ENCODE measurements at places on chromosomes 13 and 19.

- no peak for DNase-seq
These were observed 78.8 kb downstream of the RAP2A start for GRCh38 chr13:97512732-97513131.

- no peak for DNase-seq
These were observed 265.3 kb downstream of the MZT1 start for GRCh38 chr13:72462166-72462565.

DNA sequence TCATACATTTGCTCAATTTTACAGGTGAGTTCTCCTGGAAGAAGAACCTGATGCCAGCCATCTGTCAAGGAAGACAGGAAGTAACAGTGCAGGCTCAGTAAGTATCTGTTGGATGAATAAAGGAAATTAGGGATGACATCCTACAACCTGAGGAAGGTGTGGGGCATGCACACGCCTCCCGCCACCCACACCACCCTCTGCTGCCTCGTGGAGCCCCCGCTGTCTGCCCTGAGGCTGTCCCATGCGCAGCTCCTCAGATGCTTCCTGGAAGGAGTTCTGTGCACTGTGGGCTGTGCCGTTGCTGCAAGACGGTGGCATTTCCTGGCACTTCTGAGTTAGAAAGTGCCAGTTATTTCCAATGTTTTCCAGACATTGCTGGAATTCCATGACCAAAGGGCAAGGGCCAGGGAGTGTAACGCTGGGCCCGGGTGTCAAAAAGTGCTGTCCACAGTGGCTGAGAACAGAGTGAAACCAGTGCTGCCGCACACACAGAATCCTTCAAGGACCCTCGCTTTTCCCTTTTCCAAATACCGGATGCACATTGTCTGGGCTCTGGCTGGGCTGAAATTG lies 4.2 kb upstream of the TEX29 start:
- DNase-seq: no peak

DNA sequence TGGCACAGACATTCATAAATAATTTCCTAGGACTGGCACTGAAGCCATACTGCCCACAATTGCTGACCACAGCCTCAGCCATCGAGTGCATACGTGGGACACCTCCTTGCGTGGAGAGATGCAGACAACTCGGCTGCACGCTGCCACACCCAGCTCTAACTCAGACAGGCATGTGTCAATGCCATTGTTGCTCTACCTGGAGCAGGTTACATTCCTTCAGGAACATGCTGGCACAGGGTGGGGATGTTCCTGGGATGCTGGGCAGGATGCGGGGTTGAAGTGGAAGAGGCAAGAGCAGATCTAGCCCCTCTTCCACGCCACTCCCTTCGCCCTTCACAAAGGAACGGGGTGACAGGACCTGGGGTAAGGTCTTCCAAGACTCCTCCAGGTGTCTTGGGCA lies 24.2 kb upstream of the SLC35E1 start:
- no peak for DNase-seq

DNA sequence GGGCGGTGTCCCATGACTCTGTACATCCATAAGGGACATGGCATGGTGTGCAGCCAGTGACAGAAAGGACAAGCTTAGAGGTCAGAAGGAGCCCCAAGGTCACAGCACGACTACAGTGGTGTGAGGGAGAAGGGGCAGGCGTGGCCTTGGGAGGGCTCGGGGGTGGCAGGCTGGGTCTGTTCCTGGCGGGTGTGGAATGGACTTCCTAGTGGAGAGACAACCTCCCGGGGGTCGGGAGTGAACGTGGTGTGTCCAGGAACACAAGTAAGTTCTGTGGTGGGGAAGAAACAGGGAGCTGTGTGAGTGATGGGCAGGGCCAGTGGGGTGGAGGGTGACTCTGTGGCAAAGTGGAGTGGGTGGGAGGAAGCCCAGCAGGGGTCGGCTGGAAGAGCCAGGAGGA lies 279.3 kb downstream of the TEX29 start:
- no peak for DNase-seq

- no peak for DNase-seq
These were observed 31.6 kb upstream of the USP12 start for GRCh38 chr13:27203186-27203585.

- DNase-seq: peak; percentile 78
These were observed at the start of gene MYBPC2 for GRCh38 chr19:50432221-50433028. TSS of gene MYBPC2 (plus strand) at chr19:50432892. CDS start at chr19:50432954, 62 bp downstream.

DNA sequence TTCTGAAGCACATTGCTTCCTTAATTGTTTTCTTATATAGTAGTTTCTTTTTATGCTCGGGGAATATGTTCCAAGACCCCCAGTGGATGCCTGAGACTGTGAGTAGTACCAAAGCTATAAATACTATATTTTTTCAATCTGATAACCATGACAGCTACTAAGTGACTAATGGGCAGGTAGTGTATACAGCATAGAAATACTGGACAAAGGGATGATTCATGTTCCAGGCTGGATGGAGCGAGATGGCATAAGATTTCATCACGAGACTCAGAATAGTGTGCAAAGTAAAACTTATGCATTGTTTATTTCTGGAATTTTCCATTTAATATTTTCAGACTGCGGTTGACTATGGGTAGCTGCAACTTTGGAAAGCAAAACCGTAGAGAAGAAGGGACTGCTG lies 47.9 kb upstream of the OLFM4 start:
- no peak for DNase-seq

GRCh38 chr19:33298146-33298911 lies 4.0 kb downstream of the CEBPA start:
- peak; percentile 33 for DNase-seq

DNA sequence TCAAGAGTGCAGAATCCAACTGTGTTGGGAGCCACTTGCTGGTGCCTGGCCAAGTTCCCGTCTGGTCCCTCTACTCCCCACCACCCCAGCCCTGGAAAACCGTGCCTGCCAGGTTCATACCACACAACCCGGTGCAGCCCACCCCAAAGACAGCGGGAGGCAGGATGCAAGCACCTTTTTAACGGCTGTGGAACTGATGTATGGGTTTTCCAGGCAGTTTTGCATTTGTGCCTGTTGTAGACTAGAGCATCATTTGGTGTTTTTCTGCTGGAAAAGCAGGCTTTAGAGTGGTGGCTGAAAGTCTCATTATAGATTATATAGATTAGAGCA lies 13.5 kb downstream of the TFDP1 start:
- DNase-seq: no peak

DNA sequence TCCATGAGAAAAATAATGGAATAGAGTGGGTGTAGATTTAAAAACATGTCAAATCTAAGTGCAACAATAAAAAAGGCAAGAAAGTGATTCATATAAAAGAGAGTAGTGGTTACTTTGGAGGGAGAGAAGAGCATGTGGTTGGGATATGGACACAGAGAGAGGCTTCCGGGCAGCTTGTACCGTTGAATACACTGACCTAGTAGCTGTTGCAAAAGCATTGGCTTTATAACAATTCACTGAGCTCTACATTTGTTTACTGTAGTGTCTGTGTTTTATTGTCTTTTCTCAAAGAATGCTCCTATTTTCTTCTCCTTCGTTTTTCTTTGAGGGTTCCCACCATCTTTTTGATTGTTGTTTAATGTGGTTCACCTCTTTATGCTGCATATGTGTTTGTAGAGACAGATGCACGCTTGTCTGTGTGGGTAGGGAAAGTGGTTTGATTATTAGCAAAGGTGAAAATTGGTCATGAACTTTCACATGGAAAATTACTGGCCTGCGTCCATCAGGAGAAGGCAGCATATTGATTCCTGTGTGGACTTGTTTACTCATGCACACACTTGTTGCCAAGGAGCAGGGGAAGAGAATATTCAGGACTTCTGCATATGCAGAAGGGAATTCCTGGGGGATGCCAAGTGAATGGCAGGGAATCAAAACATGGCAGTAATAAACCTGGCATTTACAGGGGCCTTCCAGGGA lies 29.9 kb upstream of the IRS2 start:
- DNase-seq: no peak

GRCh38 chr19:46925548-46925950 lies 64.8 kb downstream of the ARHGAP35 start:
- no peak for DNase-seq

DNA sequence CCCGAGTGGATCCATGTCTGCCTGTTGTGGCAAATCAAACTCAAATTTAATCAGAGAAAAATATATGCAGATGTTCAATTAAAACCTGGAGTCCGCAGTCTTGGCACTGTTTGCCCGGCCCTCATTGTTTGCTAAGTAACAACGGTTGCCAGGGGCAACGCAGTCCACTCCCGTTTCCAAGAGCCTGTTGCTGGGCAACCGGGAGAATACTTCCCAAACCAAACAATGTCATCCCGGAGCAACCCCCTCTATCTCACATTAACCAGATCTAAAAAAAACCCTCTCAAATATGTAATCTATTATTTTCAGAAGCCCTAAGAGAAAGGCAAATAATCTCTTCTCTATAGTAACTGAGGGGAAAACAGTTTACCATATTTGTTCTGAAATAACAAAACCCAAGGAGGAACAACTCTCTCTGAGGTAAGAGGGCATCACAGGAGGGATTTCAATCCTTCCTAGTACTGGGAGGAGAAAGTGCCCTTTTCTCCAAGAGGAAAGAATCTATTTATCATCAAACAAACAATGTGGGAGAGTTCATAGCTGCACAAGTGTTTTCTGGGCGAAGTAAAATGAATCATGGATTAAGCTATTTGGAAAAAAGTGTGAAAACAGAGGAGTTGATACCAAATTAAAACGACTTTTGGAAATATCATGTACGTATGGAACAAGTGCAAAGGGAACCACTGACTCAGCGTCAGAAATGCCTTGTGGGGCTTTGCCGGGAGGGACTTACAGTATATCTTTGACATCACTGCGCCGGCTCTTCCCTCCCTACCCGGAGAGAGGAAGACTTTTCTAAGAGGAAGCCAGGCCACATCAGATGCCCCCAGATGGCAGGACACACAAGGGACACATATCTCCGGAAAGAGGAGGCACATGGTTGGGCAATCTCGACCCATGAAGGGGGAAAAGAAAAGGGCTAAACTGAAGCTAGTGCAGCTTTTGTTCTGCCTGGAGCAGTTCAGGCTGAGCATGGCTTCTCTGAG lies 43.3 kb downstream of the RFX2 start:
- DNase-seq: peak; percentile 96

DNA sequence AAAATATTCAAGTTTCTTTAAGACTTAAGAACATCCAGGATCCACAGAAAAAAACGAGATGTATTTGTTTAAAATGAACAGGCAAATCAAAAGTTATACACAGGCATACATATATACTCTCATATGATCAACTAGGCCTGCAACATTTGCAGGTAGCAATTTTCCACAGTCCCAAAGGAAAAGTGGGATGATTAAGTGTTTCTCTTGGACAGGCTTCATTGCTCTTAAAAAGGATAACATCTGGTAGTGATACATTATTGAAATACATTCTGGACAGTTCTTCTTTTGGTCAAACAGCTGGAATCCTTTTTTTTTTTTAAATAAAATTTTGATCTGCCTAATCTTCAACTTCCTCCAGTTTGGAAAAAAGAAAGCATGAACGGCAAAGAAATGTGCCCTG lies 114.8 kb upstream of the TDRD3 start:
- no peak for DNase-seq

DNA sequence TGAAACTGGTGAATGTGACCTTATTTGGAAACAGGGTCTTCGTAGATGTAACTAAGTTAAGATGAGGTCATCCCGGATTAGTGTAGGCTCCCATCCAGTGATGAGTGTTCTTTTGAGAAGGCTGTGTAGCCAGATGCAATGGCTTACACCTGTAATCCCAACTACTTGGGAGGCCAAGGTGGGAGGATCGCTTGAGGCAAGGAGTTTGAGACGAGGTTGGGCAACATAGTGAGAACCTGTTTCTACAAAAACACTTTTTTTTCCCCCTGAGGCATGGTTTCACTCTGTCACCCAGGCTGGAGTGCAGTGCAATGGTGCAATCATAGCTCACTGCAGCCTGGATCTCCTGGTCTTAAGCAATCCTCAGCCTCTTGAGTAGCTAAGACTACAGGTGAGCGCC lies 36.4 kb downstream of the FBN3 start:
- no peak for DNase-seq

GRCh38 chr19:53102756-53103233 lies 427 bp downstream of the ZNF160 start:
- DNase-seq: no peak
